CD4-positive, alpha-beta T cell treated with Interleukin-10 for 1 hour (primary cell): ENCODE measurements at places on chromosomes 7 and 10.

DNA sequence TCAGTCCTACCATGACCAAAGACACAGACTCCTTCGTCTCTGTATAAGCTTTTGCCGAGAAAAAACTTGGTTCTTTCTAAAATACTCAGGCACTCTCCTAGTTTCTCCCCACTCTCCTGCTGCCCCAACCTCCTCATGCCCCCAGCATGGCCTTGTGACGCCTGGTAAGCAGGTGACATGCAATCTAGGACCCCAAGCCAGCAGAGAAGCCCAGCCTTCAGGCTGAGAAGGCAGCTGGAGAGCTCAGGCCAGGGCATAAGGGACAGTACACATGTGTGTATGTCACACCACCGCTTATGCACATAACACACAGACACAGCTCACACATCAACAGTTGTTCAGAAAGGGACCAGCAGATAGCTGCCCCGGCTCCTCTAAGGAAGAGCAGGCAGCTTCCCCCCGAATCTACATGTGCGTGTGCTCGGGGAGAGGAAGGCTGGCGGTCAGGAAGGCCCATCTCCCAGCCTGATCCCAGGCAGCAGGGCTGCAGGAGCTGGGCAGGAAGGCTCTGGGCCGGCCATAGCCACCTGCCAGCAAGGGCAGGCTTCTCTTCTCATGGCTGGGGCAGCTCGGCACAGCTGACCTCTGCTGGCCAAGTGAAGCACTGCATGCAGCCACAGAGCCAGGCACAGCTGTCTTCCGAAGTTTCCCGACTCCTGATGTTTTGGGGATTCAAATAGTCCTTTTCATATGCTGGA lies 8.5 kb downstream of the DDX56 start:
- DNase-seq = peak; percentile 70

DNA sequence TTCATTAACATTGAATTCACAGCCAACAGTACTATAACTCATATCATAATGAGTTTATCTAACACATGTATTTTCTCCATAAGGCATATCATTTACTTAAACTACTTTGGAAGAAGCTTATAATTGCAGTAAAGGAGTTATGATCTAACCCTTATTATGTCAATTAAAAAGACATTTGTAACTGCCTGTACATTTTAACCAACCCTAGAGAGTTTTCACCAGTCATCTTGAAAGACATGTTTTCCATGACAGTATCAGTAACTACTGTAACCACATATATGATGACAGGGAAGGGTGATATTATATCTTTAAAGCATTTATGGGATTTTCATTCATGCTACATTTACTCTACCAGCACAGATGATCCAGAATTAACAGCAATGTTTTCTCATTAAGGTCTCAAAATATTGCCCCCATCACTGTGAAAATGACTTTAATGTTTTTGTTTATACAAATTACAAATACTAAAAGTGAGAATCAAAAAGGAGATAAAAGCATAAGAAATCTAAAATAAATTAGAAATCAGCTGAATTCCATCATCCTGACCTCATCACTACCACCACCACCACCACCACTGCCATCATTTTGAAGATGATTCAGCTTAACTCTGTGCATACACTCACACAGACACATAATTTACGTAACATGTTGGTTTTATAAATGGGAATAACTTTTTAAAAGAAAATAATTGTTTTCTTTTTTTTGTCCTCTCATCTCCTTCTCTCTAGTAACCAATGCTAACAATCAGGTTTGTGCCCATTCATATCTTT lies 53.6 kb downstream of the MKLN1 start:
- DNase-seq = no peak

DNA sequence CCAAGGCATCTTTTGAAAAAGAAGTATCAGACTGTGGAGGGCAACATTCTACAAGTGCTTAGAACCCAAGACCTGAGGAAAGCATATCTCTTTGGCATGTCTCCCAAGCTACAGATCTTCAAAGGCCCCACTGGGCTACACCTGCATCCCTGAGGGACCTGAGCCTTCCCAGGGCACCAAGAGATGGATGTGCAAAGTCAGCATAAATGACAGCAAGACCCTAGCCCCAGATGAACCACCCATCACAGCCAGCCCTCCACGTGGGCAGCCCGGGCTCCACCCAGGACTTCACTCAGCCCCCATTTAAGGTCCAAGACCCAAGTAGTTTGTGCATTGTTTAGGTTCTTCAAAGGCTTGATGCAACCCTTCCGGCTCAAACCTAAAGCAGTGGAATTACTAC lies 123.5 kb downstream of the SFMBT2 start:
- DNase-seq = no peak

DNA sequence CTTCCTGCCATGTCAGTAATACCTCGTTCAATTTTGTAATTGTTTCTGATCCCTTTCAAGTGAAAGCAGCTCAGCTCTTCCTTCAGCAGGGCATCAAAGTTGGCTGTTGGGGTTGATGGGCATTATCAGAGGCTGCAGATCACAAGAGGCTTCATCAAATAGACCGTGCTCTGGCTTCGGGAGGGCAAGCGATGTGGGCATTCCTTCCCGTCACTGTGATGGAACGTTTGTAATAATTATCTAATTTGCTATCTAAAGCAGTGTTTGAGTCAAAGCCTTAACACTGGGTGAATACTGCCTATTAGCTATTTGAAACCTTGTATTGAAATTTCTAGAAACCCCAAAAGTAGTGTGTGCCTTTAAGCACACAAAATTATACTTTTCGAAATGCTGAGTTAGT lies 170.1 kb downstream of the OTUD1 start:
- no peak for DNase-seq

DNA sequence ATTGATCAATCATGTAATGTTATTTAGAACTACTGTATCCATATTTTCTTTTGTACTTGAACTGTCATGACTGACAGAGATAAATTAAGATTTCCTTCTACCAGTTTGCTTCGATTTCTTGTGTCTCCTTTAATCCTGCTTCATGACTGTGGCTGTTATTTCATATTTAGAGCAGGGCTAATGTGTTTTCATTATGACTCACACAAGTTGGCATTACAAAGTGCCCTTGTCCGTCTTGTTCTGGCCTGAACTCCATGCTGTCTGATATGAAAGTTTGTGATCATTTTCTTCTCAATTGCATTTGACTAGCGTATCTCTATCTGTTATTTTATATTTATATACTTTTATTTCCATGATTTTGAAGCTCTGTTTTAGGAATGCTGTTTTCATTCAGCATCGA lies 344.1 kb upstream of the PRKCQ start:
- no peak for DNase-seq

DNA sequence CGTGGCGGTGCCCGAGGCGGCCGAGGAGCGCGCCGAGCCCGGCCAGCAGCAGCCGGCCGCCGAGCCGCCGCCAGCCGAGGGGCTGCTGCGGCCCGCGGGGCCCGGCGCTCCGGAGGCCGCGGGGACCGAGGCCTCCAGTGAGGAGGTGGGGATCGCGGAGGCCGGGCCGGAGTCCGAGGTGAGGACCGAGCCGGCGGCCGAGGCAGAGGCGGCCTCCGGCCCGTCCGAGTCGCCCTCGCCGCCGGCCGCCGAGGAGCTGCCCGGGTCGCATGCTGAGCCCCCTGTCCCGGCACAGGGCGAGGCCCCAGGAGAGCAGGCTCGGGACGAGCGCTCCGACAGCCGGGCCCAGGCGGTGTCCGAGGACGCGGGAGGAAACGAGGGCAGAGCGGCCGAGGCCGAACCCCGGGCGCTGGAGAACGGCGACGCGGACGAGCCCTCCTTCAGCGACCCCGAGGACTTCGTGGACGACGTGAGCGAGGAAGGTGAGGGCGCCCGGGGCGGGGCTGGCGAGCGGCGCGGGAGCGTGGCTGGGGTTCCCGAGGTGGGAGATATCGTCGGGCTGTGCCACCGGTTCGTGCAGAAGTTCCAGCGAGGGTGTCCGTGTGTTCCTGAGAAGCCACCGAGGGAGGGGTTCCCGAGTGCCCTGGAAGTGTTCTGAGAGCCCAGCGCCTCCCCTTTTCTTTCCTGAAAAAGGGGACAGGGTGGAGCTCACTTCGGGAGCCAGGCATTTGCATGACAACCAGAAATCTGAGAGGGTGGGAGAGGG lies 495 bp downstream of the EIF3B start:
- DNase-seq = peak; percentile 5

DNA sequence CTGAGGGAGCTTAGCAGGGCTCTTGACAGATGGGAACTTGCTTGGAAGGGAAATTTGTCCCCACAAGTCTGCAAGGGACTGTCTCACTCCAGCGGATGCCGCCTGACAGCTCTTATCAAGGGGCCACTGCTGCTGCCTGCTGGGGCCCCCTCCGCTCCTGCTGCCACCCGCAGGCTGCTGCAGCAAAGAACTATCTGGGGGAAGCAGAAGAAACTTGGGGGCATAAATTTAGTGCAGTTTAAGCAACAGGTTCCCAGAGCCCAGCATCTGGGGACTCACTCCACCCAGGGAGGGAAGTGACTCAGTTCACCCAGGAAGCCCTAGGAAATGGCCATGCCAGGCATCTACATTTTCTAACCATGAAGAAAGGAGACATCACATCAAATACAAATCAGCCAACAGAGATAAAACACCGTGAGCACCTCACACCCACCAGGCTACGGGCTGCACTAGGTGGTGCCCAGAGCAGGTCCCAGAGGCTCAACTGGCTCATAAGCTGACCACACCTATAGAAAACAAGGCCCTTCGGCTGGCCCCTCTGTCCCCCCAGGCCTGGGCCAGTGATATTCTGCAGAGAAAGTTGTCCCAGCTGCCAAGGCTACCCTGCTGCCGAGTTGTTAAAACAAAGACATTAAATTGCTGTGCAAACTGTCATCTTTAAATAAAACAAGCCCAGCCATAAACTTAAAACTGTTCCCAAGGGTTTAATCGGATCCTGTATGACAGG lies 3.7 kb downstream of the RGS10 start:
- peak; percentile 24 for DNase-seq

GRCh38 chr10:77699080-77699645 lies 61.6 kb upstream of the KCNMA1 start:
- no peak for DNase-seq
